ENCODE measurements at places on chromosomes 6 and 20. TPM values are rescaled to one million over a fixed set of nuclear protein-coding genes. Genes with fewer than 3 reads are reported as not detected.

- DNase-seq = peak; percentile 39
Measured at GRCh38 chr6:142075516-142076101, 57.1 kb upstream of the GJE1 start.

DNA sequence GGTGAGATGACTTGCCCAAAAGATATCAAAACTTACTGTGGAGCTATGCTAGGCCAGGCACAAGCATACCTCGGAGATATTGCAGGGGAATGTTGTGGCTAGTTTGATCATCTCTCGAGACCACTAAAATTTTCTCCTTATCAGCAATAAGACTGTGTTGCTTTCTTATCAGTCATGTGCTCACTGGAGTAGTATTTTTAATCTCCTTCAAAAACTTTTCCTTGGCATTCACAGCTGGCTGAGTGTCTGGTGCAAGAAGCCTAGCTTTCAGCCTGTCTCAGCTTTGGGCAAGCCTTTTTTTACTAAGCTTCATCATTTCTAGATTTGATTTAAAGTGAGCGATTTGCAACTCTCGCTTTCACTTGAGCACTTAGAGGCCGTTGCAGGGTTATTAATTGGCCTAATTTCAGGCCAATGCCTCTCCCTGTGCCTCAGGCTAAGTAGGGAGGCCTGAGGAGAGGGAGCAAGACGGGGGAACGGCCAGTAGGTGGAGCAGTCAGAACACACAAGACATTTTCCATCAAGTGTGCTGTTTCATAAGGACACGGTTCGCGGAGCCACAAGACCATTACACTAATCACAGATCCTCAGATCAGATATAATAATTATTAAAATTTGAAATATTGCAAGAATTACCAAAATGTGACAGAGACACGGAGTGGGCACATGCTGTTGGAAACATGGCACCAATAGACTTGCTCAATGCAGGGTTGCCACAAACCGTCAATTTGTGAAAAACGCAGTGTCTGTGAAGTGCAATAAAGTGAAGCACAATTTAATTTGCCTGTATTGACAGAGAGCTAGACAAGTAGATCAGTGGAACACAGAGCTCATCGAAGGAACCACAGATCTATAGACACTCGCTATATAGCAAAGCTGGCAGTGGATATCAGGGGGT is 106.8 kb upstream of the SIRPG start:
- peak; percentile 91 for DNase-seq

DNA sequence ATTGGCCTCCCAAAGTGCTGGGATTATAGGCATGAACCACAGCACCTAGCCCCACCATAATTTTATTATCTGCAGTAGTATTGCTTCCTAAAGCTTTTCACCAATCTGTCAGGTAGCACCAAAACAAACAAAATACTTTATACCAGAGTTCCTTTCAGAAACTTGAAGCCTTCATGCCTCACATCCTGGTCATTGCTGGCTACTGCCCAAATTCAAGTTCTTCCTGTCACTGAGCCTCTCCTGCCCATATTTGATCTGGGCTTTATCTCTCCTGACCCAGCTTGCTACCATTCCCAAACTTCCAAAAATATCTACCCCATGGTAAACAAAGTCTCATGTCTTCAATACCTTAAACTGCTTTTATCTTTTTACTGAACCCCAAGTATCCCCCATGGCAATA is 34.9 kb upstream of the DST start:
- no peak for DNase-seq

GRCh38 chr6:156978948-156979347 is 201.8 kb downstream of the ARID1B start:
- no peak for DNase-seq

GRCh38 chr6:95614094-95614493 is 36.8 kb downstream of the MANEA start:
- DNase-seq = no peak

The SLC17A2 gene
- total RNA-seq = not detected

DNA sequence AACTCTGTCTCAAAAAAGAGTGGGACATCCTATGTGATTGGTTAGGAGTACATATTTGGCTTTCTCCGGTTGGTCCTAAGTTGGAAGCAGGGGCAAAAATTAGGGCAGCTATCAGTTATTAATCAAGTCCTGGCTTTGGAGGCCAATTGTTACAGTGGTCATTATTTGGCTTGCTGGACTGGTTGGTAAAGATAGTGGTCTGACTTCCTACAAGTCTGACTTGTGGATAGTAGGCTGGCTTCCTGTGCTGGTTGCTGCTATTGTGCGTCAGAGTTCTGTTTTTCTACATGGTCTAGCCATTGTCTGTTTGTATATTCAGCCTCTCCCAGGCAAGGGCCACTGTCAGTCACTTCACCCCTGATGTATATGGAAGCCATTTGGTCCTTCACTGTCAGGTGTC is 7.0 kb downstream of the ACOT8 start:
- DNase-seq = no peak

GRCh38 chr6:99521633-99522151 is 6.5 kb upstream of the USP45 start:
- peak; percentile 75 for DNase-seq

The PPP1R3G gene
- not detected for total RNA-seq

DNA sequence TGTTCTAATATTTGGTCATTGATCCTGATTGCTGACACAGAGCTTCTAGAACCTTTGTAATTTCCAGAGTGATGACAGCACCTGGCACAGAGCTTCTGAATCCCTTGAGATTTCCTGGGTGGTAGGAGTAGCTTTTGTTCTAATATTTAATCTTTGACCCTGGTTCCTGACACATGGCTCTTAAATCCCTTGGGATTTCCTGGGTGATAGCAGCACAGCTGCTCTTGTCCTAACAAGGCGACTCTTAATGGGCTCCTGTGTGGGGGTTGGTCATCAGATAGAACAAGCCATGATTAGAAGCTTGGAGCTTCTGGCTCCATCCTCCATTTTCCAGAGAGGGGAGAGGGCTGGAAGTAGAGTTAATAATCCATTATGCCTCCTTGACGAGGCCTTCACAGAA is 18.4 kb downstream of the GMPR start:
- no peak for DNase-seq

The NR2E1 gene
- total RNA-seq = not detected

- no peak for DNase-seq
Measured at GRCh38 chr6:81172056-81172740, 580.3 kb downstream of the TENT5A start.

The GID8 gene
- 51.5 TPM for total RNA-seq

DNA sequence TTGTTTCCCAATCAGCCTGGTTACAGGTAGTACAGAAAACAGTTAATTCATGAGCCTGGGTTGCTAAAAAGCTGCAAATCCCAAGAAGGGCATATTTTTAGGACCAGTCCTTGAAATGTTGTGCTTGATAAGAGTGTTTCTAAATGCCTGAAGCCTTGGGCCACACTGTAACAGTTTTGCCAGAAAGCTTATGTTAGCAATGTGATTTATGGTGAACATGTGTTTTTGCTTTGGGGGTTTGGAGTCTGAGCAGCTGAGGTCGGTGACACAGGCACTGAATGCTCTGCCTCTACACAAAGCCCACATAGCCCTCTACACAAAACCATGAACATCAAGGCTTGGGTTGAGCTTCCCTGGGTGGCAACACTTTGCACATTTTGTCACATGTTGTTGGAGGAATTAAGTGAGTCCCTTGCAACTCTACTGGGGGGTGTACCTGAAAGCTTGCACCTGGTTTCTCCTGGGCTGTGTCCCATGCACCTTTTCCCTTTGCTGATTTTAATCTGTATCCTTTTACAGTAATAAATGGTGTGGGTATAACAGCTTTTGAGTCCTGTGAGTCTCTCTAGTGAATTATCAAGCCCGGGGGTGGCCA is 22.2 kb downstream of the AHI1 start:
- peak; percentile 51 for DNase-seq

DNA sequence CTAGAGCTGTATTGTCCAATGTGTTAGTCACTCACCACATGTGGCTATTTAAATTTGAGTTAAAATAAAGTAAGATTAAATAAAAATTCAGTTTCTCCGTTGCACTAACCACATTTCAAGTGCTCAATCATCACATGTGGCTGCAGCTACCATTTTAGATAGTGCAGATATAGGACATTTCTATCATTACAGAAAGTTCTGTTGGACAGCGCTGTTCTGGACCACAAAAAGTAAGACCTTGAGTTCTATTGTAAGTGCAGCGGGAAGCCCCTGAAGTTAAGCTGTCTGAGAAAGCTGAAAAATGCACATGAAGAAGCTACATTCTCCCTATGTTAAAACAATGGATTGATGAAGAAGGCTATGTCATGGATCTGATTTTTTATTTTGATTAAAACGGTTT is 1.1 kb downstream of the ORC3 start:
- DNase-seq = no peak

The PXDC1 gene
- total RNA-seq = 5.1 TPM

GRCh38 chr6:15947436-15947835 is 181.4 kb upstream of the MYLIP start:
- no peak for DNase-seq

DNA sequence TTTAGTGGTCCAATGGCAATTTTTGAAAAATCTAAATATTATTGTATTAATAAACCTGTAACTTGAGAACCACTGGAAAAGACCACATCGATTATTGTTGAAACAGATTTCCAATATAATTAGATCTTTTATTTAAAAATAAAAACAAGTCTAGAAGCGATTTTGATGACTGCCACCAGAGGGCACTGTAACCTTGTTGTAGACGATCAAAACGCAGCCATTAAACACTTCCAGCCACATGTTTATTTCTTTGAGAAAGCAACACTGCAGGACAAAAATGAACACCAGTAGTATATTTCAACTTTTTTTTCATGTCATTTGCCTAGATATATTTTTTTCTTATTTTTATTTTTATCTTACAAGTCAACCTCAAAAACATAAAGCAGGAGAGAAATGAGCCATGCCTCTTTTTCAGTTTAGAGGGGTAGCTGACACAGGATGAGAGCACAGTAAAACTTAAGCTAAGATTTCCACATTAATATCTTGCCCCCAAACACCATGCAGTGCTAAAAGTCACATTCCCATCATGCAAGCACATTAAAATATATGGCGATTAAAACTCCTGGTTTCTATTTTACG is 115.4 kb downstream of the OPRM1 start:
- DNase-seq = peak; percentile 70

The TRIM31 gene
- not detected for total RNA-seq

The TFAP2D gene
- not detected for total RNA-seq

The PTPRT gene
- total RNA-seq = 1.5 TPM

The WFDC5 gene
- not detected for total RNA-seq

DNA sequence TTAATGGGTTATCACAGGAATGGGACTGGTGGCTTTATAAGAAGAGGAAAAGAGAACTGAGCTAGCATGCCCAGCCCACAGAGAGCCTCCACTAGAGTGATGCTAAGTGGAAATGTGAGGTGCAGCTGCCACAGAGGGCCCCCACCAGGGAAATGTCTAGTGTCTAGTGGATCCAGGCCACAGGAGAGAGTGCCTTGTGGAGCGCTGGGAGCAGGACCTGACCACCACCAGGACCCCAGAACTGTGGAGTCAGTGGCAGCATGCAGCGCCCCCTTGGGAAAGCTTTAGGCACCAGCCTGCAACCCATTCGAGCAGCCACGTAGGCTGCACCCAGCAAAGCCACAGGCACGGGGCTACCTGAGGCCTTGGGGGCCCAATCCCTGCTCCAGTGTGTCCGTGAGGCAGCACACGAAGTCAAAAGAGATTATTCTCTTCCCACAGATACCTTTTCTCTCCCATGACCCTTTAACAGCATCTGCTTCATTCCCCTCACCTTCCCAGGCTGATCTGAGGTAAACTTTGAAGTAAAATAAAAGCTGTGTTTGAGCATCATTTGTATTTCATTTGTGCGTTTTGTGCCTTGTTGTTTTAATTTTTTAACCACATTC is 4.4 kb downstream of the HLA-E start:
- DNase-seq = peak; percentile 84

- DNase-seq = no peak
Measured at GRCh38 chr6:87484491-87484890, 11.7 kb downstream of the SLC35A1 start.

The SRXN1 gene
- total RNA-seq = 12.0 TPM

DNA sequence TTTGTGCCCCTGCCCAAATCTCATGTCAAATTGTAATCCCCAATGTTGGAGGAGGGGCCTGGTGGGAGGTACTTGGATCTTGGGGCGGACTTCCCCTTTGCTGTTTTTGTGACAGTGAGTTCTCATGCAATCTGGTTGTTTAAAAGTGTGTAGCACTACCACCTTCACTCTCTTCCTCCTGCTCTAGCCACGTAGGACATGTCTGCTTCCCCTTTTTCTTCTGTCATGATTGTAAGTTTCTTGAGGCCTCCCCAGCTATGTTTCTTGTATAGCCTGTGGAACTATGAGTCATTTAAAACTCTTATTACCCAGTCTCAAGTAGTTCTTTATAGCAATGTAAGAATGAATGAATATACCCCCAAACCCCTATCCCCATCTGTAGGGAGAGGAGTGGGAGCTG is 1013.7 kb upstream of the MAP3K7 start:
- no peak for DNase-seq

GRCh38 chr6:125088963-125089362 is 64.6 kb upstream of the TPD52L1 start:
- DNase-seq = no peak

GRCh38 chr20:47440857-47441773 is 60.6 kb upstream of the NCOA3 start:
- DNase-seq = no peak

DNA sequence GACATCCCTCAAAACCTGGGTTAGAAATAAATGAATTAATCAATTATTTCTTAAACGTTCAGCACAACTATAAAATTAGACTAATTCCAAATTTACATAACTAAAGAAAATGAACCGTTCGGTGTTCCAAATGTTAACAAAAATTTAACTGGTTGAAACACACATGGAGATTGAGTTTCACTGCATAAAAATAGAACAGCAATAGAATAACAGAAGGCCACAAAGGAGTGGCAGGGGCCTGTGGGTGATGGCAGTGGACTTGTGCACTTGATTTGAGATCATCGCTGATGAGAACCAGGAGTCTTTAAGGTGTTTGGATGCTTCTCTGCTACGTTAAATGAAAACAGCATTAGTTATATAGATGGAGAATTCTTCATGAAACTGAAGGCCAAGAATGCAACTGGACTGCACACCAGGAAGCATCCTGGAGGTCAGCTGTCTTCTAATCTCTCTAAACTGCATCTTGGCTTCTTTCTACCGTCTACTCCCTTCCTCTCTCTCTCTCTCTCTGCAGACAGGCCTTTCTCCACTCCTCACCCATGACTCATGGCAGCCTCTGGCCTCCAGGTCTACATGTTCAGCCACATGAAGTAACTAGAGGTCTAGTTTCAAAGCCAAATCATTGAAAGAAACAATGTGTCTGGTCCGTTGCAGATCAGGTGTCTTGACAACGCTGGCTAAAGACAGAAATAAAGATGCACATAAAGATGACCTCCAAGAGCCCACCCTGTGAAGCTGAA is 111.3 kb downstream of the SIM1 start:
- DNase-seq = no peak

The HSPA1L gene
- 1.4 TPM for total RNA-seq

DNA sequence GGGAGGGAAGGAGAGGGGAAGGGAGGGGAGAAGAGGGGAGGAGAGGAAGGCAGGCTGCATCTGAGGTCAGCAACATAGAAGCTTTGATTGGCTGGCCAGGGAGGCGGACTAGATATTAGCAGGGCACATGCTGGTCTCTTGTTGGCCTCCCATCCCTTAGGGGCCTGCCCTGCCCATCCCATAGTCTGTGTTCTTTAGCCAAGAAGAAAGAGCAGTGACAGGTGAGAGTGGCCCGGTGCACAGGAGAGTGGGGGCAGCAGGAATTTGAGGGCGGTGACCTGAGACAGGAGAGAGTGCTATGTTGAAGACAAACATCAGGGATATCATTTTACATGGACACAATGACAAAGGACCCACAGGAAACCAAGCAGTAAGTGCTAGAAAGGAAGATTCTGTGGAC is 413.5 kb downstream of the SYNE1 start:
- DNase-seq = peak; percentile 60

All from endodermal cell (in vitro differentiated cells).